D341Med (cell line): ENCODE measurements at places on chromosomes 3 and 15.

DNA sequence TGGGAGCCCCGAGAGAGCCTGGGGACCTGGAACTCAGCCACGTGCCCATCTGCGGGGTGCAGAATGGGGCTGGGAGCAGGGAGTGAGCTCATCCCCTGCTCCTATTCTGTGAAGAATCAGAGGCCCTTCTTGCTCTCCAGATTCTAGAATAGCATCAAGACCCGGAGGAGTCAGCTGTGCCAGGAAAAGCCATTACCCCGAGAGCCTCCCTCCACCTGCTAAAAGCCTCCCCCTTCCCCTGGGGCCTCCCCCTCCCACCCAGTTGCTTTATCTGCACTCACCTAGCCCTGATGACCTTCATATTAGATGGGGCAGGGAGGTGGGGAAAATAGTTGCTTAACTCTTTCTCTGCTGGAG lies 23.1 kb downstream of the CCDC33 start:
- no peak for DNase-seq

DNA sequence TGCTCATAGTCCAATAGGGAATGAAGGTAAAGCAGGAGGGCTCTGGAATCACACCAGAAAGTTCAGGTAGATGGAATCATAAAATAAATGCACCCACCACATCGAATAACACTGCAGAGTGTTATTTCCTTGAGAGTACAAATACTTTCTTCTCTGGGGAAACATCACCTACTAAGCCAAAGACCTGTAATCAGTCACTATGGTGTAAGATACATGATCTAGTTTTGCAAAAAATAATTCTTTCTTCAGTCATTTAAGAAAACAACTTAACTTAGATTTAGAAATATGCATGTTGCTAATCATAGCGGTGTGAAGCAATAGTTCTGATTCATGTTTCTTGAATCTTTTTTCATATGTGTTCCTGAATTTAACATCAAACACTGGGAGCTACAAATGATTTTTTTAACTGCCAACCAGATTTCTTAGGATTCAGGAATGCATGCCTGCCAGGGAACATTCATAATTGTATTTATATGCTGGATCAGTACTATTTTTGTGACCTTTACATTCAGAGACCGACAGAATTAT lies 40.2 kb upstream of the MEIS2 start:
- no peak for DNase-seq

DNA sequence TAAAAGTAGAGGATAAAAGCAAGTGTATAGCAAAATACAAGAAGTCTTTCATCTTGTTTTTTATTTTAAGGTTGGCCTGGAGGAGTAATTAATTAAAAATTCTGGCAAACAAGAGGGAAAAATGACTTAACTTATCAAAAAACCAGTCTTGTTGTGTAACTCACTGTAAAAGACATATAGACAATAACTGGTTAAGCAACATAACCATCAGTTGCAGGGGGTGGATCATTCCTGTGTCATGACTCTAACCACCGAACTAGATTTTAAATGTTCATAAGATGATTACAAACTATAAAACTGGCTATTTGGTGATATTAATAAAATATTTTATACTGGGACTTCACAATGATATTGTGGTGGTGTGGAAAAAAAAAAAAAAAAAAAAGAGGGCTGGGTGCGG lies 130.6 kb downstream of the STAG1 start:
- no peak for DNase-seq

DNA sequence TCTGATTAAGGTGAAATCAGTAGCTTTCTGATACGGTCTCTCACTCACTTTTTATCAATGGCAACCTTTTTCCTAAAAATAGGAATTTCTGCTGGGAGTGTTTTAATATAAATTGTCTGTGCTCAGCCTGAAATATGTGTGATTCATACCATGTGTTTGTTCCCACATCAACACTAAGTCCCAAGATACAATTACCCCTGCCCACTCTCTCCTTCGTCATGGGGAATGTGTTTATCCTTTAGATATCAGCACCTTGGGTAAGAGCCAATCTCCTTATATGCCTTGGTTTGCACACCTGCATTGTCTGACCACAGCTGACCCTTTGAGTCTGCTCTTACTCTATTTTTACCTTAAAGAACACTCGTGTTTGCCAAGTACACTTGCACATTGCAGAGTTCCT lies 356.4 kb downstream of the LPP start:
- no peak for DNase-seq

GRCh38 chr3:184042617-184043016 lies 10.2 kb upstream of the HTR3C start:
- DNase-seq = no peak

GRCh38 chr15:91271565-91272153 lies 171.6 kb downstream of the SV2B start:
- peak; percentile 72 for DNase-seq

DNA sequence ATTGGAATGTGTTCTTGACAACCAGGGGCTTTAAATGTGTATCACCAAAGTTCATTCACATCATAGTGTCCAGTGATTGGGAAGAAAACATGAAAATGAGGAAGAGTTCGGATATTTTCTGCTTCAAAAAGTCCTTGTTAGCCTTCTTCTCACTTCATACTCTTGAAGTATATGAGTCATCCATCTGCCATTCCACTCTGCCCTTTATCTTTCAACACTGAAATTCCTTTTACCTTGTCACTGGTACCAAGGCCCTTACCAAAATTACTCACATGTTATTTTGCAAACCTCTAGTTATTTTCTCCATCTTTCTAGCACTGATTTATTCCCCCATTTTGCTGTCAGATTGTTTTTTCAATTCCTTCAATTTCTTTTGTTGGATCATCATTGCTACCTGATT lies 32.5 kb downstream of the OR5H15 start:
- no peak for DNase-seq

DNA sequence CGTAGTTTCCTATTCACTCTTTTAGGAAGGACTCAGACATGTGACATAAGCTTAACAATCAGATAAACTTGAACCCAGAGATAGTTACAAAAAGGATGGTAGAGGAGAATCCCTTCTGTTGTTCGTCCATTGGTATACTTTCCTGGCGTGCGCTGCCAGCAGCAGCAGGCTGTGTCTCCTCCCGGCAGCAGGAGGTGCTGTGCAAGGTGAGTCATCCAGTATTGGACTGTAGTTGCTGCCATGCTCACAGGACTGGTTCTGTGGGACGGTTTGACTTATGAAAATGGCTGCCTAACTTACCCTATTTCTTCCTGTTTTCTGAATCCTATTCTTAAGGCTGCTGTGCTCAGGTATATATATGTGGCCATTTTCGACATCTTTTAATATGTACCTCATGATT lies 253.4 kb upstream of the LRRC3B start:
- no peak for DNase-seq

DNA sequence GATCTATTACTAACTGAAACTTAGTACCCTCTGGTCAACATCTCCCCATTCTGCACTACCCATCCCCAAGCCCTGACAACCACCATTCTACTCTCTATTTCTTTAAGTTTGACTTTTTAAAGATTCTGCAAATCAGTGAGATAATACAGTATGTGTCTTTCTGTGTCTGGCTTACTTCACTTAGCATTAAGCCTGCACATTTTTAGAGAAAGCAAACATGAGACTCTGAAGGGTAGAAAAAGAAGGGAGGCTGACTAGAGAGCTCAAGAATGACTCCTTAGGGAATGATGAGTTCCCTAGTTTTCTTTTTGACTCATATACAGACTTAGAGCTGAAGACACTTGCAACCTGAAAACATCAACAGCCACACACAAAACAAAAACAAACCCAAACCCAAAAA lies 311.3 kb downstream of the SQOR start:
- no peak for DNase-seq
